Fibroblast of villous mesenchyme (primary cell): ENCODE measurements at places on chromosomes 7 and 10.

- DNase-seq = peak; percentile 61
These were observed 533.4 kb upstream of the SEMA3D start for GRCh38 chr7:85719981-85720953.

DNA sequence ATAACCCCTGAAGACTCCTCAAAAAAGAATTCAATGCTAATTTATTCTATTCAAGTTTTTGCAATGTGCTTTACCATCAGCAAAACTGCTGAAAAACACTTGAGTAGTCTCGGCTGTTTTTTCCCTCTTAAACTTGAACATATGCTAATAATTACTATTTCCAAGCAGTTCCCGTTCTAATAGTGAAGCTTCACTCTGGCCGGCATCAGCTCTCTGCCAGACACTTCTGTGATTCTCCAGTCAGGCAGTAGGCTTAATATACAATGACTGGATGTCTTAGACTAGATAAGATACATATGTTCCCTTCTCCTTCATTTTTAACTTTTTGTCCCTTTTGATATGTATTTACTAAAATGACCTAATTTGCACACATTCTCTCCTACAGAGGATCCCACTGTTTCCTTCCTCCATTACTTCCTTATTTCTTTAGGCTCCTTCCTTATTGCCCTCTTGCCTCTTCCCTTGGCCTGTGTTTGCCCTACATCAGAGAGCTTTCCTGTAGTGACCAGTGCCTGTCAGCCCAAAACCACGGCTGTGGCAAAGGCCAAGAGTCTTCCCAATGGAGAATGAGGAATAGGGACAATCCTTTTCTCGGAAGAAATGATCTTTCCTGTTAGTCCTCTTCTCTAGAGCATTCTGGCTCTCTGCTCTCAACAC lies 23.5 kb downstream of the HEPACAM2 start:
- DNase-seq = no peak

- DNase-seq = no peak
These were observed 234.4 kb downstream of the ANK3 start for GRCh38 chr10:60155099-60155877.

DNA sequence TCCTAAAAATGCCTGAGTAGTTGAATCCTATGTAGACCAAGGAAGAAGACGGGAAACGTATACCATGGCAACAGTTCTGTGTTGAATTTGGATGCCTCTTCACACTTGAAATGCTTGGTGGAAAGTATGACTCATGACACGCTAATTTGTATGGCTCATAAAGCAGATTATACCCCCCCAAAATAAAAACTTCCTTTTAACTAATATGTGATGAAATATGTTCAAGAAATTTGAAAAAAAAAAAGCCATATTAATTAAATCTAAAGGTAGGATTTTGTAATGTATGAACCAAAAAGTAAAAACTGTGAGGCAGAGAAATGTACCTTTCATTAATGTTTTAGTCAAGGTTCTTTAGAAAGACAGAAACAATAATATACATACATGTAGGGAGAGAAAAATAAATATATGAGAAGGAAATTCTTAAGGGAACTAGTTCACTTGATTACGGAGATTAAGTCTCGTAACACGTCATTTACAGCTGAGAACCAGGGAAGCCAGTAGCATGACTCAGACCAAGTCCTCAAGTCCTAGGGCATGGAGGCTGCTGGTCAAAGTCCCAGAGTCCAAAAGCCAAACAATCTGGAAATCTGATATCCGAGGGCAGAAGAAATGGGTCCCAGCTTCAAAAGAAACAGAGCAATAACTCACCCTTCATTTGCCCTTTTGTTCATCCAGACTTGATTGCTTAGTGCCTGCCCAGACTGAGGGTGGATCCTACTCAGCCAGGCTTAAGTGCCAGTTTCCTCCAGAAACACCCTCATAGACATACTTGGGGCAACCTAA lies 485.1 kb downstream of the SEMA3D start:
- peak; percentile 89 for DNase-seq

DNA sequence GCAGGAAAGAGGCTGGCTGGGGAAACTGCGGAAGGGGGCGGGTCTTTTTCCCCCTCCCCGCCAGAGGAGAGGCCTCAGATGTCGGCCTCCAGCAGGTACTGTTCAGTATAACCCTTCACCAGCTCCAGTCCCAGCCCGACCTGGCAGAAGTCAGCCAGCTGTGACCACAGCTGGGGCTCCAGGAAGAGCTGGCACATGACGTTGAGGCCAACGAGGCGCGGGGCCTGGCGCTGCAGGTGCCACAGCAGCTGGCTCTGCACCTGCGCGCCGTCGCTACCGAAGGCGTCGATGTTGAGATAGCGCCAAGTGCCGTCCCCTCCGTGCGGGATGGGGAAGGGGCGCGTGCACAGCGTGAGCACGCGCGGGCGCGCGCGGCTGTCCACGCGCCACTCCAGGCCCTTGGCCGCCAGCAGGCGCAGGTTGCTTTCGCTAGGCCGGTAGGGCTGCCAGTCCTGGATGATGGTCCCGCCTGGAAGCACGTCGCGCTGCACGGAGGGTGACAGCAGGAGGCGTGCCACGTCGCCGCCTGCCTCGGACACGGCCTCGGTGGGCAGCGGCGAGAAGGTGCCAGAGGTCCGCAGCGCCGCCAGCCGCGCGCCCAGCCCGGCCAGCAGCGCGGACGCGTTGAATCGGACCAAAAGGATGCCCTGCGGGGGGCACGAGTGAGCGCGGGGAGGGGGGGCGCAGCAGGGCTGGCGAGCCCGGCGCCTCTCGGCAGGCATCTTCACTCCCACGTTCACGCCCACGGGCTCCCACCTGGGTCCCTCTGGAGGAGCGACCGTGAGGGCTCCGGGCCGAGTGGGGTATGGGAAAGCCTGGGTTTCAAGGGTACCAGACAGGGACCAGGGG lies 6.9 kb upstream of the VGF start:
- no peak for DNase-seq

- DNase-seq = no peak
These were observed 194.6 kb downstream of the COBL start for GRCh38 chr7:51121931-51122425.

DNA sequence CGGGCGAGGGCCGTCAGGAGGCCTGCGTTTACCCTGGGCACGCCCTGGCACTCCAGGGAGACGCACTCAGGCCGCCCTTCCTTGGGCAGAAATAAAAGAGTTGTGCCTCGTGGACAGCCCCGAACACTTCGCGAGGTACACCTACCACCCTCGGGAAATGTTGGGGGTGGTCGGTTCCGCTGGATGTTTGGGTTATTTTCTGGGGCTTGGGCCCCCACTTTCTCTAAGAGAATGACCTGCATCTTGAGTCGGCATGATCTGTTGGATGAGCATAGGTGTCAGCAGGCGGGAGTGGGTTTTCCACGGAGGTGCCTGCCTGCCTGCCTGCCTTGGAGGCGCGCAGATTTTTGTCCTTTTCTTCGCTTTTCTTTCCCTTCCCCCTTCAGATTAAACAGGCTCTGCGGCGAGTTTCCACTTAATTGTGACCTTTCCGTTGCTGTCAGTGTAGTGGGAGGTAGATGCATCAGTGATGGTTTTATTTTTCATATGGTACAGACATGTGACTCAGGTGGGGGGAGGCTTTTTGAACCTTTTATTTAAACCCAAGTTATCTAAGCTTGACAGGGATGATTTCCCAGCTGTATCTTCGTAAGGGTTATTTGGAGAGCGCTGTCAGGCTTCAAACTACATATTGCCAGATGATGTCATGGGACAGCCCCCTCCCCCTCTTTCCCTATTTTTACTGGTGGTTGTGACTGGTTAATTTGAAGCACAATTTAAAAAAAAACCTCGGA lies 661 bp downstream of the HECTD2 start:
- DNase-seq = peak; percentile 34

DNA sequence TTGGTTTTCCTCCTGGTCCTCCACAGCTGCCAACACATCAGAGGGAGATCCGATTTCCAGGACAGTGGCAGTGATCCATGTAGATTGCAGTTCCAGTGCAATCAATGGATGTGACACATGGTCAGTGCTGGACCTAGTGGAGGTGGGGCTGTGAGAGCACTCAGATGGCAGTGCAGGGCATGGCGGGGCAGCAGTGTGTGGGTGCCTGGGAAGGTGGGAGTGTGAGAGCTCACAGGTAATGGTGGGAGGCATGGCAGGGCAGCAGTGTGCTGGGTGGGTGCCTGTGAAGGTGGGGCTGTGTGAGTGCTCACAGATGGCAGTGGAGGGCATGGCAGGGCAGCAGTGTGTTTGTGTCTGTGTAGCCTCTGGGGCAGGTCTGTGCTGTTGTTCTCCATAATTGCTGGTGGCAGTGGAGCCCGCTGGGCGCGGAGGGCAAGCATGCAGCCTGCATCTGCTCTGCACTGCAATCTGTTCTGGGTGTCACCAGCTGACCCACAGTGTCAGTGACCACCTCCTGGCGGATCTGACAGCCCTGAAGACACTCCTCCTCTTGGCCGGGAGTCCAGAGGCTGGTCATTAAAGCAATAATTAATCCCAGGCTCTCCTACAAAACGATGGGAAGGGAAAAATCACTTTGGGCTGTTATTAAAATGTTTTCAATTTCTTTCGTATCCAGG lies 8.6 kb upstream of the ADARB2 start:
- no peak for DNase-seq

GRCh38 chr7:80785961-80786536 lies 132.8 kb downstream of the SEMA3C start:
- DNase-seq = peak; percentile 49

DNA sequence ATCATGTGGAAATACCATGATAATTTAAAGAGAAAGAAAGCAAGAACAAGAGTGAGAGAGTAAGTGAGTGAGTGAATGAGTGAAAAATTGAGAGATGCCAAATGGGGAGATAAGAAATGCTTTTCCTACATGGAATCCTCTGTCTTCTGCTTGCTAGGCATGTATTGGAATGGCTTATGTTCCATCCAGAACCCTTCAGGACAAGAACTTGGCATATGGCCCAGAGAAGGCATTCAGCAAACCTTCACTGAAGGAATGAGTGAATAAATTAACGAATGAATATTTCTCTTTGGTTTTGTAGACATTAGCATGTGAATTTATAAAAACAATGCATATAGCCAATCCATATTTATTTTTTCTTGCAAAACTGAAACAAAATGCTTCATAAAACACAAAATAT lies 162.2 kb downstream of the LRRTM3 start:
- no peak for DNase-seq

- DNase-seq = no peak
These were observed 482 bp downstream of the CCDC6 start for GRCh38 chr10:59905731-59906416.

- DNase-seq = no peak
These were observed 13.7 kb downstream of the MAT1A start for GRCh38 chr10:80275756-80276155.

DNA sequence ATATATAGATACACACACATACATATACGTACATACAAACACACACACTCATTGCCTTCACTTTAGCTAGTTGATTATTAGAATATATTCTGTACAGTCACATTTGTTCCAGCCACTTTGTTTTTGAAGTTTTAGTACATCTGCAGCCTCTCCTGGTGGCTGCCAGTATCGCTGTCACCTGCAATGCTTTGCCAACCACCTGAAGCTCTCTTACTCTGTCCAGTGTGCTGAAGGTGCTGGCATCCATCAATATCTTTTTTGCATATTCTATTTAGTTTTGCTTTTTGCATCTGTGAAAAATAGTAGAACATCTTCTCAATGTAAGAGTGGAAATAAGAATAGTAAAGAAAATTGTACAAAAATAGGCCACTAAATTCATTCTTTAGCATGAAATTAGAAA lies 388.6 kb downstream of the EXOC4 start:
- no peak for DNase-seq

GRCh38 chr7:79317728-79318127 lies 135.7 kb downstream of the MAGI2 start:
- peak; percentile 89 for DNase-seq

- DNase-seq = no peak
These were observed 17.7 kb upstream of the WIPI2 start for GRCh38 chr7:5172196-5172775.

- DNase-seq = no peak
These were observed 2.5 kb downstream of the SLK start for GRCh38 chr10:103969436-103969835.

DNA sequence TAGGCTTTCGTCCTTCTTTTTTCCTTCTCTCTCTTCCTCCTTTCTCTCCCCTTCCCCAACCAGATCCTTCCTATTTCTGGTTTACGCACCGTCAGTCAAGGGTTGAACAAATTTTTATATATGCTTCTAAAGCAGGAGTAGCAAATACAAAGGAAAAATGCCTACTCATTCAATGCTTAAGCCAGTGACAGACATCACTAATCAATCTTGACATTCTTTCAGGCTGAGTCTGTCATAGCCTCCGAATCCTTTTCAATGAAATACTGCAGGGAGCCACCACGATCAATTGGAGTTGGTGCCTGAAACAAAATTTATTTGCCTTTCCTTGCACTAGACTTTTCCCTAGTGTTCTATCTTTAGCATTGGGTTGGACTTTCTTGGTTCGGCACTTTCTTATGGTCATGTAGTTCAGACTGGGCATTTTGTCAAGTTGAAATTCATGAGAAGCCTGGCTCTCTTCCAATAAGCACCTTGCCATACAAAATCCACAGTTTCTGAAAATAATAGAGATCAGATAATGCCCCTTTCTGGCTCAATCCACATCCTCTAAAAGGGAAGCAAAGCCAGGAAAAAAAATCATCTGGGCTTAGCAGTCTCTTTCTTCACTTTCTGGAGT lies 239.5 kb upstream of the PLXNA4 start:
- DNase-seq = no peak

DNA sequence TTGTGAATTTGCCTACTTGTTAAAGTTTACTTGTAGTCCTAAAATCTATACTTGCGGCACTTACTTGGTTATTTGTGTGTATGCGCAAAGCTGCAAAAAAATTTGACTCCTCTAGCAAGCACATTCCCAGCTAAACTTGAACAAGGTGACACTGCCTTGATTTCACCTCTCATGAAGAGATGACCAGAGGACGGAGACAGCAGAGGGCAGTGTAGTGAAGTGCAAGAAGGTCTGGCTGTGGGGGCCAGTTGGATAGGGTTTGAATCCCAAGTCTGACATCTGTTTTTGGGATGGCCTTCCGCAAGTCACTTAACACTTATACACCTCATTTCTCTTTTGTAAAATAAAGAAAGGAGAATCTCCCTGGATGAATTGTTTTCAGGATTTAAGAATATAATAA lies 15.7 kb downstream of the SLK start:
- DNase-seq = no peak

DNA sequence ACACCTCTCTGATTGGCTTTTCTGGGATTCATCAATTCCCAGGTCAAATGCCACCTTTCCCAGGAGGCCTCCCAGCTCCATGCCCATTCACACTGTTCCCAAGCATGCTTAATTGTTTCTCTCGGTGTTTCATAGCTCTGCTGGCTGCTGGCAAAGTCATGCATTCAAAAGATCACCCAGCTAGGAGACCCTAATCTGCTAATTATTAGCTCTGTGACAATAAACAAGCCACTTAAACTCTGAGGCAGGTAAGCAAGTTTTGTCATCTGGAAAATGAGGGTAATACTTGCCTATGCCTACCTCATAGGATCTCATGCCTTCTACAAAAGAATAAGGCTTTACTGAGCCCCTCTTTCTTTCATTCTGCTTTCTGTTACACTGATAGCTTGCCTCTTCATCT lies 828 bp upstream of the KEL start:
- no peak for DNase-seq
